Stimulated activated CD8-positive, alpha-beta memory T cell treated with anti-CD3 and anti-CD28 coated beads, Interleukin-15, amount 100 ng/mL, for 4 hours (primary cell): ENCODE measurements at places on chromosomes 11 and 22.

- DNase-seq = no peak
Observed at GRCh38 chr11:69513196-69513595, 31.7 kb downstream of the LINC01488 start.

DNA sequence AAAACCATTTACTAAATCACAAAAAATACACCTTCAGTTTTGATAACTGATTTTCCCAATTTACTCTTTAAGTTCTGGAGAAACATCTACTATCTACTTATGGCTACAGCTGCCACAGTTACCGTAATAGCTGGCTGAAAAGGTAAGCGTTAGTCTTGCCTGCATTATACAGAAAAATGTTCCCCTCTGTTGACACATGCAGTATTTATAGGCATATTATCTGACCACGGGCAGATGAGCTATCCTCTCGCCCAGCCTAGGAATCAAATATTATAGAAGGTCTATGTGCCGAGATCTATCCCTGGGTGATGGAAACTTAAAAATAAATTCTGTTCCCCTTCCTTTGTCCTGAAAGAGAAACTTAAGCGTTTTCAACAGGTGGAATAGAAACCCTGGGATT lies 283.8 kb downstream of the CADM1 start:
- DNase-seq = no peak

DNA sequence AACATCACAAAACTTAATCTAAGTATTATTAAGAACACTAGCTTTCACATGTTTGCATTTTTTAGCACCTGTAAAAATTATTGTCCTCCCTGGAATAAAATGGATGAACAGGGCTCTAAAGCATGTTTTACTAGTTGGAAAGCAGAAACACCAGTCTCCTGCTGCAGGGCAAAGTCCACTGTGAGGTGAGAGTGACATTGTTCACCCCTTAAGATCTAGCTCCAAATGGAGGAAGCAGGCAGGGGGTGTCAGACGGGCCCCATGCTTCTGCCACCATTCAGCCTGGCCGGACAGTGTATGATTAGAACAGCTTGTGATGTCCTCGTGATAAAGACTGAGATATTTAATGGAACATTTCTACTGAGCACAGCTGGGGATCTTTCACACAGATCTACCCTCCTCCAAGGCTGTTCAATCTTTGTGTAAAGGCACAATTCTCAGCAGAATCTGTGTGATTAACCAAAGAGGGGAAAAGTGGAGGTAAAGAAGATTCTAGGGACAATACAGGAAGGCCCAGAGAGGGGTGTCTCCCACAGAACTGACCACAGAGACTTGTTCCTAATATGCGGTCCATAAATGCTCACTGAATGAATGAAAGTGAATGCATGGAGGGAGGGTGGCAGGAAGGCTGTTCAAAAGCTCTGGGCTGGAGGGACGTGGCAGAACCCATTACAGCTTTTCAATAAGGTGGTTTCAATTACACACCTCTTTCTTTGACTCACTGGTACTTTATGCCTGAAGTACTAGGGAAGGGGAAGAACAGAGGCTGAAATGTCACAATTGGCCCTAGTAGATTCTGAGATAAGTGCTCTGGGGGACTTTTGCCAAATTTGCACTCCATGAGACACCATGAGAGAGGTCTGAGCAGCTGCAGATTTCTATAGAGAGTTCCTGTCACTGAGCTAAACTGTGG lies 239.1 kb upstream of the ARHGAP20 start:
- no peak for DNase-seq

- no peak for DNase-seq
Observed at GRCh38 chr22:27554106-27554811, 247.3 kb downstream of the MN1 start.

DNA sequence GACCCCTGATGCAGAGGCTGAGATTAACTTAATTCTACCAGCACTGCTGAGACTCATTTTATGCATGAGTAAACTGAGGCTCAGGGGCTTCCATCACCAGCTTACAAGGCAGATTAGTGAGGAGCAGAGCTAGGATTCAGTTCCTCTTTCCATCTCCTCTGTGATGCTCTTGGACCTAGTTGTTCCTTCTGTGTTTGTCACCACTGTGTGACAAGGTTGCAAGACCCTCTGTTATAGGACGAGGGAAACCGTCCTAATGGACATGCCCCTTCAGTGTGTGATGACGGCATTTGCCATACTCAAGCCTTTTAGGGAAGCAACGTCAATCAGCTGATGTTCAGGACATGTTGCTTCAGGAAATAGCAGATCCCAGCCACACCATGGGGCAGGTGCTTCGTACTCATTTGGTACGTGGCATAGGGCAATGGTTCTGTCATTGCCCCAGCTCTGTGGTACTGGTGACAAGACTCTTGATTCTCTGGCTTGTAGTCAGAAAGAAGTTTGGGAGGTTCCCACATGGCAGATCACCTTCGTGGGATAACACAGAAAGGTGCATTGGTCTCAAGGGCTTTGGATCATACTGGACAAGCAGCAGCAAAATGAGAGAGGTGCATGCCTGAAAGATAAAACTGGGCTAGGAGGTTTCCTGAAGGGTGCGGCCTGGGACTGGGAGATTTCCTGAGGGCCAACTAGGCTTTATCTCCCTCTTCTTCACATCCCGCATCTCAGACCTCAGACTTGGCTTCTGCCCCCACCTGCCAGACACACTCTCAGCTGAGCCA lies 23.9 kb upstream of the CD44 start:
- DNase-seq = no peak

DNA sequence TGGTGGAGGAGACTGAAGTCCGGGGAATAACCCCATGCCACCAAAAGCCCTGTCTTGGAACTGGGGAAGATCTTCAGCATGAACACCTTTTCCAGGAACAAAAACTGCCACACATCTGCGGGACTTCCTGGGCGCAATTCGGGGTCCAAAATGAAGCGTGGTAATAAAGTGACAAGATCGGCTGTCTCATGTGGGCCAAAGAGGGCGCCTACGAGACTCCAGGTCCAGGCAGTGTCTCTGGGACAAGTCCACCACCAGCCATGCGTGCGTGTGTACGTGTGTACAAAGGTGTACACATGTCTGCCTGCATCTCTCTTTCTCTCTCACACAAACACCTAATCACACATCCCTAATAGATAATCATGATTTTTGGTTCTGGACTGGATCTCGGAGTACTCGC lies 8.9 kb upstream of the MYBPC3 start:
- DNase-seq = no peak
